ENCODE measurements at places on chromosomes 4 and X. TPM values are rescaled to one million over a fixed set of nuclear protein-coding genes. Genes with fewer than 3 reads are reported as not detected.

DNA sequence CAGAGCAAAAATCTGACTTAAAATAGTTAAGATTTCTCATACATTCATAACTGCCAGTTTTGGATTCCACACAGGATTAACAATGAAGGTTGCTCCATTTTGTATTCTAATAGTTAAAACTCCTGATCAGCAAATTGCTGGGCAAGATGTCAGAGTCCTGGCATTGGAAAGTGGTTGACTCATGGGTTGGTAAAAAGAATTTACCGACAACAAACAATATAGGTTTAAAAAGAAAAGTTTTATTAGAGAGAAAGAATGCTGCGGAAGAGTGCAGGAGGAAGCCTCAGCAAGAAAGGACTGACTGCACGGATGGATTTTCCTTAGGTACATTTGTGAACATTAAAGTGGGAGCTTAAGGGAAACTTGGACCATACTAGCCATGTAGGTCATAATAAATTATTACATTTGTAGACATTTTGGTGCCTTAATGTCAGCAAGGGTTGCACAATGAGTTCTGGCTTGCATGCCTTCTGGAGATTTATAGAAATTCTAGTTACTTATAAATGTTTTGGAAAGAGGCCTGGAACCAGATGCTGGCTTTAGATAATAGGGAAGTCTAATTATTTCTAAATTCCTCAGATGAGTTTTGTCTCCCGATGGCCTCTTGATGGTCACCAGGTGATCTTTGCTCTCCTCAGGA lies 25.4 kb upstream of the IL2 start:
- DNase-seq: no peak

GRCh38 chr4:184782731-184783373 lies 42.9 kb downstream of the ACSL1 start:
- DNase-seq: no peak

DNA sequence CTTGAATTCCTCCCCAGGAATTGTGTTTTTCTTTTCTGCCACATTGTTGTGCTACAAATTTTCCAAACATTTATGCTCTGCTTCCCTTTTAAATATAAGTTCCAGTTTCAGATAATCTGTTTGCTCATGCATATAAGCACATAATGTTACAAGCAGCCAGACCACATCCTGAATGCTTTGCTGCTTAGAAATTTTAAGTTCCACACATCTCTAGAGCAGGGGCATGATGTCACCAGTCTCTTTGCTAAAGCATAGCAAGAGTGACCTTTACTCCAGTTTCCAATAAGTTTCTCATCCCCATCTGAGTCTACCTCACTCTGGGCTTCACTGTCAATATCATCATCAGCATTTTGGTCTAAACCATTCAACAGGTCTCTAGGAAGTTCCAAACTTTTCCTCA lies 932.5 kb downstream of the SH3BGRL start:
- no peak for DNase-seq

GRCh38 chr4:102786279-102786678 lies 25.5 kb upstream of the MANBA start:
- DNase-seq: no peak

DNA sequence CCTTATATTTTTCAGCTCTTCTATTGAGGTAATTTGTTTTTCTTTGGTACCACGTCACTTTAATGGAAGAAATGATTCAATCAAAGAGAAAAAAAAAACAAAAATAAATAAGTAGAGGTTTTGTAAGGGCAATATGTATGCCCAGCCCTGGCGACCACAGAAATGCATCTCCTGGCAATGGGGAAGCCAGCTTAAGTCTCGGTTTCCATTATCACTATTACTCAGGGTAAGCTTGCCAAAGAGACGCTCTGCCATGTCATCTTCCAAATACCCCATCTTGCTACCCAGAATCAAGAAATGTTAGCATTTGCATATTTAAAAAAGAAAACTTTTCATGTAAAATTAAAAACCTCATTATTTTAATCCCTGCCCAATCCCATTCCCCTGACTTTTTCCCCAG lies 68.8 kb downstream of the FAM47C start:
- no peak for DNase-seq

The UXT gene
- total RNA-seq: 93.2 TPM

The IL21 gene
- not detected for total RNA-seq

DNA sequence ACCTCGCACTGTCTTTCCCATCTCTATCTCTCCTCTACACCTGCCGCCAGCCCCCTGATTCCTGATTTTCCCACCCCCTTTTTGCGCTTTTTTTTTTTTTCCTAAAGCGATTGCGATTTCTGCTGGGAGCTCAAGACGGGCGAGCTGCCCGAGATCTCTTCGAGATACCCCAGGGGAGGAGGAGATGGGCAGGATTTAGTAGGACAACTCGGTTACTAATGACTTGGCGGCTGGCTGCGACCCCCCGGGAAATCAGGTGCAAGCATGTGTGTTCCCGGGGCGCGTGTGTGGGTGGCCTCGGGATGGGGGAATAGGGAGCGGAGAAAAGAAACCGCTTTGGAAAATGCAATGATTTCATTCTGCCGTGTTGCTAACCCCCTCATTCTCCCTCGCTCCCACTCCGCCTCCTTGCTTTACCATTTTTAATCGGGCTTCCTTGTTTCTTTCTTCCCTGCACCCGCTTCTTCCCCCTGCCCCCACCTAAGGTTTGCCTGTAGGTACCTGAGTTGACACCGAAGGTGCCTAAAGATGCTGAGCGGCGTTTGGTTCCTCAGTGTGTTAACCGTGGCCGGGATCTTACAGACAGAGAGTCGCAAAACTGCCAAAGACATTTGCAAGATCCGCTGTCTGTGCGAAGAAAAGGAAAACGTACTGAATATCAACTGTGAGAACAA lies 4.4 kb downstream of the SLITRK2 start:
- DNase-seq: no peak

DNA sequence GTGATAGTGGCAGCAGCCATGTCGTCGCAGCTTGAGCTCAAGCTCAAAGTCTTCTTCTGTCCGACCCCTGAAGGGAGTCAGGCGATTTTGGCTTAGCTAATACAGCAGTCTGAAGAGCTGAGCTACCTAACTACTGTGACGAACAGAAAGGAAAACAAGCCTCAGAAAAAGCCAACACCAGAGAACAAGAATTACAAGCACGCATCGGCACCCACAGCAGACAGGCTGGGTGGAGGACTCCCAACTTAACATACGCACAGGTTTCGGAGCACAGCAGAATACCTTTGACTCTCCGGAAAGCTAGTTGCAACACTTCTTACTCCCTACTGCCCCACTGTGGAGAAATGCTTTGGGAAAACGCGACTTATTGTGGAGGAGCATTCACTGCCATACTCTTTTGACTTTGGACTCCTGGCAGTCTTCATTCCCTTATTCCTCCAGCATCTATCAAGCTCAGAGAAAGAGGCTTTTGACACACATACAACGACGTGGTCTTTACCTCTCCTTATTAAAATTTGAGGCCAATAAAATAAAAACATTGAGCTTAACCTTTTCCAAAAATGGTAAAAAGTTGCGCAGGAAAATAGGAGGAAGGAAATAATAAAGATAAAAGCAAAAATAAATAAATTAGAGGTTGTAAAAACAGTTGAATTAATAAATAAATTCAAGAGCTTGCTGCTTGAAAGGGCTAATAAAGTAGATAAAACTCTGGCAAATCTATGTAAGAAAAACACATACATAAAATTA lies 41.3 kb upstream of the GPC3 start:
- no peak for DNase-seq

- no peak for DNase-seq
Observed at GRCh38 chr4:82437285-82438005, 7.1 kb downstream of the ENOPH1 start.

DNA sequence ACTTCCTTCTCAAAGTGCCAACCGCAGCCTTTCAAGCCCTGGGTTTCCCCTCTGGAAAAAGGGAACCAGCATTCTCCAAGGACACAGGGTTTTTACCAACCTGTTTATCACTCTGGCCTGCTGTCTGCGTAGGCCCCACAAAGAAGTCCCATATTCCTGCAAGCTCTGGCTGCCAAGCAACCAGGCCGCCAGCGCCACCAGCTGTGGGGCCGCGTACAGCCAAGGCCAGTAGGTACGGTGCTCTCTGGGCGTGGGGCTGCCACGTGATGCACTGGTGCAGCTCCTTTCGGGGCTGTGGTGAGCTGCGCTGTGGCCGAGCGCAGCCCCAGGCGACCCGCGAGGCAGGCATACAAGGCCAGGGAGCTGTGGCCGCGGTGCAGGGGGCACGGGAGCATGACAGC lies 22.1 kb downstream of the LUZP4 start:
- DNase-seq: peak; percentile 40

DNA sequence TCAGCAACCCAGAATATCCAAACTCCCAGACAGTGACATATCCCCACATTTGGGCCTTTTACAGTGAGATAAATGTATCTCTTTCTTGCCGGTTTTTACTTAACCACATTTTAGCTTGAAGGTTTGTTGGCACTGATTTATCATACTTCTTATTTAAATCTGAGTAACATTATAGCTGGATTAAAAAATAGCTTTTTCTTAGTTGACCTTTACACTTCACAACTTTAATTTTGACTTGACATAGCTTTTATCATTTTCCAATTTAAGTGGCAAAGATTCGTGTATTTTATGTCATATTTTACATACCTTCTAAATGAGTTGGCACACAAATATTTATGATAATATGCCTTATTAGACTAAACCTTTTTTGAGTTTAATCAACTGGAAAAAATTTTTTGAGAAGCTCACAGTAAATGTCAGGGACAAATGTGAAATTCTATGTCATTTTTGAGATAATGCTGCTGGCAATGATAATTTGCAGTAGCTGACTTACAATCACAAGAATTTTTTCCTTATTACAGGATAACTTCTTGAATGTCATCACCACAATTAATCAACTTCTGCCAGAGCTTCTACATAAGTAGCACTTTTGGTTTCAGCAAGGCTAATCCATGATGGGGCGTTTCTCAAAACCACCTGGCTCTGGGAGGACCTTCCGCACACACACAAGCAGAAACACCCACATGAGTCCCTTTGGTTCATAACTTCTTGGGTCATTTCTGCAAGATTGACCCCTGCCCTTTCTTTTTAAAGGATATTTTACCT lies 80.3 kb downstream of the SYTL5 start:
- DNase-seq: no peak

The CTSO gene
- total RNA-seq: 6.2 TPM

GRCh38 chrX:97639526-97639925 lies 755.8 kb downstream of the RPA4 start:
- DNase-seq: no peak

DNA sequence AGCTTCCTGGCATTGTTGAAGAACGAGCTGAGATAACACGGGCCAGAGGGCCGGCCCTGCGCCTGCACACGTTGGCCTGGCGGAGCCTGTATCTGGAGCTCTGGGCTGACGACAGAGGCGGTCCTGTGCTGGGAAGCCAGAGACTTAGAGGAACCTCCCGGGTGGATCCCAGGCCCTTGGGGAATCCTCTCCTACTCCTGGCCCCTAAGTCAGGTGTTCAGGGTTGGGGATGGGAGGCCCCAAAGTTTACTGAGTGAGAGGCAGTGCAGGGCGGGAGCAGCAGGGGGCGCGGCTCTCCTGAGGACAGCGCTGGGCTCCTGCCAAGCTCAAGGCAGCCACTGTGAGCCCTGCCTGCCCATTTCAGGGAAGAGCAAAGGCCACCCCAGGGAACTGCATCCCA lies 2.5 kb upstream of the HTRA3 start:
- peak; percentile 92 for DNase-seq

- DNase-seq: no peak
Observed at GRCh38 chr4:152660526-152660925, 19.3 kb downstream of the TMEM154 start.

The GRPEL1 gene
- total RNA-seq: 60.2 TPM

- DNase-seq: no peak
Observed at GRCh38 chr4:15913631-15913970, 24.9 kb downstream of the FGFBP1 start.

The ZNF280C gene
- total RNA-seq: 1.0 TPM

DNA sequence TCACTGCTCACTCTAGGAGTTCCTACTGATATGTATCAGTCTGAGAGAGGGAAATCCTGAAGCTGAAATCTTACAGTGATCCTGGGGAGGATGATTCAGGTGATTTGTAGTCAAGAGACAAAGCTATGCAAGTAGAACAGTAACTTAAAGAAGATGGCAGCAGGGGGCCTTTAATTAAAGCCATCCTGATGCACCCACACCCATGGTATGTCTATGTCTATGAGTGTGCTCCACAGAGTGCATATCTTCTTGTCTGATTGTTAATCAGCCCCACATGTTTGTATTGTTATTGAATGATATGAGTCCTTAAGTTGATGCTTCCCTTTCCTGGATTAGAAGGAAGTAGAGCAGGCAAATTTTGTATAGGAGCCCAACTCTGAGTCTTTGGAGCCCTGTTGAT lies 78.8 kb downstream of the NHS start:
- DNase-seq: no peak

DNA sequence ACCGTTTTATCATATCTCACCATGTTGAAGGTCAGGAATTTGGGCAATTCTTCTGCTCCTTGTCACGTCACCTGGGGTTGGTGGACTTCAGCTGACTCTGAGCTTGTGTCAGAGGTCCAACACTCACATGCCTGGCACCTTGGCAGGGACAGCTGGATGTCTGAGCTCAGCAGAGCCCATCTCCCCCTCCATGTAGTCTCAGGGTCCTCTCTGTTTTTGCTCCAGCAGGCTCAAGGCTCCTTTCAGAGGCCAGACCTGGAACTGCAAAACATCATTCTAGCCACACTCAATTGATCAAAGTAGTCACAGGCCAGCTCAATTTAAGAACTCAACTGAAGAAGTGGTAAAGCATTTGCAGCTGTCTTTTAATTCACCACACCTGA lies 45.4 kb downstream of the EDNRA start:
- DNase-seq: no peak

- DNase-seq: no peak
Observed at GRCh38 chr4:41927796-41928499, 7.3 kb upstream of the TMEM33 start.

- DNase-seq: no peak
Observed at GRCh38 chr4:145234091-145234706, 53.8 kb upstream of the OTUD4 start.

DNA sequence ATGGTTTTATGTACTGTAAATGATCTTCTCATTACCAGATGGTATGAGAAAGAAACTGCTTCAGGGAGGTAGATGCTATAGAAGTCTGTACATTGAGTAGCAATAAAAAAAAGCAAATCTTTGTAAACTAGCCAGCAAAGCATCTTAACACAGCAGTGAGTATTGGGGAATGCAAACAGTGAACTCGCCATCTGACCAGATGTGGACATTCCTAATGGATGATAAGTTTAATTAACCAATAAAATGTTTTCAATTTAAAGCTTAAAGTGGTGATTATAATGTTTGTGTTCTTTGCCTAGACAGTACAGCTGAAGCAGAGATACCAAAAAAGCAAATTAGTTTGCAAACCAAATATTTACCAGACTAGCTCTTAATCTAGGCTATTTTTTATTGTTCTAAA lies 1144.2 kb downstream of the FAT4 start:
- DNase-seq: no peak

DNA sequence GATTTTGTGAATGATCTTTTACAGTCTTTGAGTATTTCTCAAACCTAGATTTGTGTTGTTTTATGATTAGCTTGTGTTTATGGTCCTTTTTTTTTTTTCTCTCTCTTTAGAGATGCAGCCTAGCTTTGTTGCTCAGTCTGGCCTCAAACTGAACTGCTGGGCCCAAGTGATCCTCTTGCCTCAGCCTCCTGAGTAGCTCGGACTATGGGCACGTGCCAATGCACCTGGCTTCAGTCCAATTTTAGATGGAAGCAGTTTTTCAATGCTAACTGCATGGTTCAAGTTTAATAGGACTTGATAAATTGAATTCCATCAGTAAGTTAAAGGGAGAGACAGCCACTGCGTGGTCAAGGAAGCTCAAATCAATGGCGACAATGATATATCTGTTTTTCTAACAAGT lies 3.8 kb upstream of the FGG start:
- DNase-seq: no peak
